ENCODE measurements at places on chromosomes 2 and 18. TPM values are rescaled to one million over a fixed set of nuclear protein-coding genes. Genes with fewer than 3 reads are reported as not detected.

The AKAIN1 gene
- polyA plus RNA-seq = 0.34 TPM

The FOXI3 gene
- polyA plus RNA-seq = not detected

The IL1RL2 gene
- polyA plus RNA-seq = 0.30 TPM

The TRABD2A gene
- polyA plus RNA-seq = 0.47 TPM

The CYP27A1 gene
- polyA plus RNA-seq = 9.3 TPM

The CACNB4 gene
- 0.13 TPM for polyA plus RNA-seq

The ITGB6 gene
- polyA plus RNA-seq = 4.8 TPM

The AGXT gene
- polyA plus RNA-seq = 0.11 TPM

The MAP3K20 gene
- 112 TPM for polyA plus RNA-seq

The DPP4 gene
- polyA plus RNA-seq = 0.59 TPM

The GPR45 gene
- polyA plus RNA-seq = not detected

All from psoas muscle (tissue), 8 donors.